ENCODE measurements at places on chromosomes 6 and 20.

DNA sequence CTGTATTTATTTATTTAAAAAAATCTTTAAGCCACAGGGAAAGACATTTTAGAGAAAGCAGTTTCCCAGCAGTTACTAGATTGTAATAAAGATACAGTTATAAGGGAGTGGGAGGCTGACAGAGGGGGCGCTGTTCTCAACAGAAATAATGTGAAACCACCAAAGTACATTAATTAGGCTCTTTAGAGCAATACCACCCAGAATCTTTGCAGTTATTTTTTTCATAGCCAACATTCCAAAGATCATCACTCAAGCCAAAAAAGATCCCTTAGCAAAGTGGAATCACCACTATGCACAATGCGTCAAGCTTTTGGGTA is 331.3 kb upstream of the DEFB112 start:
- peak; percentile 1 for DNase-seq

DNA sequence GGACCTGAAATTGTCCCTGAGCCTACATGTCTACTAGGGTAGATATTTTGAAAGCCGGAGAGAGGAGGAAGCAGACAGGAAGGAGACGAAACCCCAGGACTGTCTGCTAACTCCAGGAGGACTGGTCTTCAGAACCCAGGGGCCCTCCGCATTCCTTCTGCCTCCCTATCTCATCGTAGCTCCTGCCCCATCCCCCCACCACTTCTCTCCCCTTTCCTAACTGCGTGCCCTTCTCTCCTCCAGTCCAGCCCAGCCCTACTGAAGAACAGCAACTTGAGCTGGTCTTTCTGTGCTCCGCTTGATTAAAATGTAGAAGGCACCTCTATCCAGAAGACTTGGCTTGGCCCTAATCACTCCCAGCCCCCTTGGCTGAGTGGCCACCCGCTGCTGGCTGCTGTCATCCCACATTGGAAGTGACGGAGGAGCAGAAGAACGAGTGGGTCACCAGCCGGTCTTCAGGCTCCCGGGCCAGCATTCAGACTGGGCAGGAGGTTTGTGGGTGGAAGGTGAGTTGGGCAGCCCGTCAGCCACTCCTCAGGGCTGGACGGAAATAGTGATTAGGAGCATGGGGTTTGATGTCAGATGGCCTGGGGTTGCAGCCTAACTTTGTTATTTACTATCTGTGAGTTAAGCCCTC is 28.8 kb upstream of the ANGPT4 start:
- peak; percentile 20 for DNase-seq

DNA sequence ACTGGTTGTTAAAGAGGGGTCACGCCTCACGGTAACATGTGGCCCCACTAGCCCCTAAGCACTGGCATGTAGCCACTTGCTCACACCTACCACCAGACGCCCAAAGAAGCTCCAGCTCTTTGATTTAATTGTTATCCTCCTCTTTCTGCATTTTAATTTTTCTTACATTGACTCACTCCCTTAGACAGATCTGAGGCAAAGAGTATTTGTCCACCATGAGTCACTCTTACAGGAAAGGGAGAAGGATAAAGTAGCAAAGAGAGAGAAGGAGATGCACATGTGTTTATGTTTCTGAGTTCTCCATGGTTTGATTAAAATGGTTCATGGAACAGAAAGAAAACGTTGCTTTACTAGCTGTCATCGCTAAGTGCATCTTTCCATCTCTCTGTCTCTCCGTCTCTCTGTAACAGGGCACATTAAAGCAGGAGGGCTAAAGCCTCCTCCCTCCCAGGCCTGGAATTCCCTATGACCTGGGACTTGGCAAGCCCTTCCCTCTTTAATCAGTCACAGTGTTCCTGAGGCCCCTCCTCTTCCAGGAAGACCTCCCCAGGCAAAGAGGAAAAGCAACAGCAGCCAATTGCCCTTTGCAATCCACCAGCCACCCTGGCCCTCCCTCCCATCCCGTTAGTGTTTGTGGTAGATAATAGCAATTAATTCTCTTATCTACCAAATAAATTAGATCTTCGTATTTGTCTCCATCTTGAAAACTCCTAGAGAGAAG is 112.8 kb upstream of the TSHZ2 start:
- DNase-seq, result no peak

DNA sequence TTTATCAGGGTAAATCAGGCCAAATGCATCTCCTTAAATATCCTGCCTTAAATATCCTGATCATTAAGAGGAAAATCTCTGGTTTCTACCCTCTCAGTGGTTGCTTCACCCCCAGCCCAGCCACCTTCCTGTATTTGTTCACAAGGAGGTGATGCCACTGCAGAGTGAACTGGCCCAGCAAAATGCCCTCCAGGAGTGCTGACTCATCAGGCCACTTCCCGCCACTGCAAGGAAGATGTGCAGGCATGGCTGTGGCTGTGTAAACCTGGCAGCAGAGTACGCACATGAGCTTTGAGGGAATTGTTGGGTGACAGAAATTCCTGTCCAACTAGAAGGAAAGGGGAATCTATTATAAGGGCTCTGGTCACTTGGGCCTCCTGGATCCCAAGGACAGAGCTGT is 13.8 kb downstream of the NQO2 start:
- DNase-seq, result no peak

DNA sequence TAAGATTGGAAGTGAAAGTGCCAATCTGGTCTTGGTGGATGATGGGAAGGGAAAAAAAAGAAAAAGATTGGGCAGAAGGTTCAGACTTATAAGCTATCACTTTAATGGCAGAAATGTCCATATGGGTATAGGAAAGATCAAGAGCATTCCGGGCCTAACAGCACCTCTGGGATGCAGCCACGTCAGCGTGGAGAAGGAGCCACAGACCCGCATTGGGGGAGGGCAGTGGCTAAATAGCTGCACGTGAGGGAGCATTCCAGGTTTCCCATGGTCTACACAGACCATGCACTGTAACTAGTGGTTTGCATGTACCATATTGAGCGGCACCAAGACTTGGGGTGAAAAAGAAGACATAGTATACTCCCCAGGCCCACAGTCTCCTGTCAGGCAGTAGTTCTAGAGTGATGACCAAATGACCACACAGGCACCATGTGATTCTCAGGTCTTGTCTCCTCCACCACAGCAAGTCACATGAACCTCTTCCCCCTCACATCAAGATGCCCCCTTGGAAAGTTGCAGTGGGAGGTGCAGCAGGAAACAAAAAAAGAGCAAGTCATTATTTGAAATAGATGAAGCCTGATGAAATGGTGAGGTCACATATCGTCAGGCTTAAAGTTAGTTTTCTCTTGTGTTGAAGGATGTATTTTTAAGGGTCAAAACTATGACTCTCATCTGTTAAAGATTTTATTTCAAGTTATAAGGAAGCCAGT is 94.4 kb upstream of the TNFAIP3 start:
- no peak for DNase-seq

DNA sequence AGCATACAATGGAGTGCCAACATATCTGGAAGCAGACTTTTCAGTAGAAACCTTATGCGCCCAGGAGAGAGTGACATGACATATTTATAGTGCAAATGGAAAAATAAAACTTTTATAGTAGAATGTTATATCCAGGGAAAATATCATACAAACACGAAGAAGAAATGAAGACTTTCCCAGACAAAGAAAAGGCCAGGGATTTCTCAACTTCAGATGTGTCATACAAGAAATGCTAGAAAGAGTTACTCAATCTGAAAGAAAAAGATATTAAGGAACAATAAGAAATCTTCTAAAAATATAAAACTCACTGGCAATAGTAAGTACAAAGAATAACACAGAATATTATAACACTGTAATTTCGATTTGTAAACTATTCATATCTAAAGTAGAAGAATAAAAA is 1269.3 kb downstream of the GRIK2 start:
- no peak for DNase-seq

GRCh38 chr6:1096967-1097765 is 214.7 kb upstream of the FOXQ1 start:
- no peak for DNase-seq

GRCh38 chr6:106107043-106107613 is 21.0 kb downstream of the PRDM1 start:
- DNase-seq, result no peak
